Sigmoid colon (tissue), 7 donors: ENCODE measurements at places on chromosomes 7 and 10. TPM values are rescaled to one million over a fixed set of nuclear protein-coding genes. Genes with fewer than 3 reads are reported as not detected.

- H3K36me3 ChIP-seq, result no peaks in the 10 kb centered on the region
- DNase-seq, result no peak
- no peak overlapping the region for H3K27ac ChIP-seq
- H3K4me1 ChIP-seq, result no peaks in the 10 kb centered on the region
Measured at GRCh38 chr7:128231021-128231420, 10.1 kb upstream of the LEP start.

- H3K27me3 ChIP-seq, result no peaks in the 10 kb centered on the region
- peaks cover 68% of the 10 kb centered on the region for H3K4me1 ChIP-seq
- peak overlapping the region; percentile 91 for H3K4me3 ChIP-seq
Measured at GRCh38 chr10:112953174-112954159, 3.4 kb downstream of the TCF7L2 start.

DNA sequence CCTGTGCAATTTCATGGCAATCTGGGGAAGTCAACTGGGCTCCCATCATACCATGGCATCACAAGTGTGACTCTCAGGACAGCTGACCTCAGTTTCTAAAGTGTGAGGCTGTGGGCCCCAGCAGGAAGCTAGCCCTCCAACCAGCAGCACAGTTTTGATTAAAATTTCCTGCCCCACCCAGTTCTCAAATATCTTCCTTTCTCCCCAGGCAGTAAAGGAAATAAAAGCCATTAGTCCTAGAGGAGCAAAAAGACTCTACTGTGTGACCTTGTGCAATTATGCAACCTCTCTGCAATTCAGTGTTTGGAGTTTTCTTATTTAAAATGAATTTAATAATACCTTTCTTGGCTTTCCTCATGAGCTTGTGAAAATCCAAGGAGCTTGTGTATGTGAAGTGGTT, 143.1 kb upstream of the CDCA7L start:
- no peak for DNase-seq
- H3K27ac ChIP-seq, result no peak overlapping the region
- no peak overlapping the region for H3K4me3 ChIP-seq

GRCh38 chr7:137421366-137421765, 77.8 kb upstream of the PTN start:
- DNase-seq, result peak; percentile 74
- no peak overlapping the region for H3K4me3 ChIP-seq
- H3K4me1 ChIP-seq, result peaks cover 5% of the 10 kb centered on the region

DNA sequence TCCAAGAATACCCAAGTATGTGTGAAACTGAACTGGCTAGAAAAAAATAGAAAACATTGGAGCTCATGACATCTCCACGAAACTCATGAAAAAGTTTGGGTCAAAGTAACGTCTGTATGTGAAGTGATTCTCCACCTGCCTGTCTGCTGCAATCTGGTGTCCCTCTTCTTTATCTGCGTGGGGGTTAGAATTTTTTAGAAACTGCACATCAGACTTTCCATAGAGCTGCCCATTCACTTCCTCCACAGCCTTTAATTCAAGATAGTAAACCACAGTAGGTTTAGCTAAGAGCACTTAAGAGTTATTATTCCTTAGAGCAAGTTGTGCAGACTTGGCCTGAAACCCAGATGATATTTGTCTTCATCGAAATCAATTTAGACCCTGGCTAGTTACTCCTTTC, 55.3 kb downstream of the SCIN start:
- H3K4me1 ChIP-seq, result no peaks in the 10 kb centered on the region
- H3K36me3 ChIP-seq, result no peaks in the 10 kb centered on the region
- H3K4me3 ChIP-seq, result no peak overlapping the region
- DNase-seq, result no peak
- no peak overlapping the region for H3K27ac ChIP-seq

DNA sequence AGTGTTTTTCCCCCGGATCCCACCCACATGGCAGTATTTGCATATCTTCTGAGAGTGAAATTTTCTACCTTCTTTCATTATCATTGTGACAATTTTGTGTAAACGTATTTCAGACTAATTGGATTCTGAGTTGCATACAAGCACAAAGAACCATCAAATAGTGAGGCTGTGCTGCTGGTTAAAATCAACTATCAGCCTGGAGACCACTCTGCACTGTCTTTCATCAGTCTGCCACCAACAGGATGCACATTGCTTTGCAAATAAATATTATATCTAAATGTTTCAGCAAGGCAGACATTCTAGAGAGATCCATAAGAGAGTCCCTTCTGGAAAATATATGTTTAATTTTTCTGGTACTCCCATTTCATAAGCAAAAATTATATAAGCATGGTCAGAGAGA, 851.8 kb downstream of the XPNPEP1 start:
- DNase-seq, result no peak
- no peak overlapping the region for H3K4me3 ChIP-seq
- H3K27me3 ChIP-seq, result no peaks in the 10 kb centered on the region
- no peaks in the 10 kb centered on the region for H3K4me1 ChIP-seq

DNA sequence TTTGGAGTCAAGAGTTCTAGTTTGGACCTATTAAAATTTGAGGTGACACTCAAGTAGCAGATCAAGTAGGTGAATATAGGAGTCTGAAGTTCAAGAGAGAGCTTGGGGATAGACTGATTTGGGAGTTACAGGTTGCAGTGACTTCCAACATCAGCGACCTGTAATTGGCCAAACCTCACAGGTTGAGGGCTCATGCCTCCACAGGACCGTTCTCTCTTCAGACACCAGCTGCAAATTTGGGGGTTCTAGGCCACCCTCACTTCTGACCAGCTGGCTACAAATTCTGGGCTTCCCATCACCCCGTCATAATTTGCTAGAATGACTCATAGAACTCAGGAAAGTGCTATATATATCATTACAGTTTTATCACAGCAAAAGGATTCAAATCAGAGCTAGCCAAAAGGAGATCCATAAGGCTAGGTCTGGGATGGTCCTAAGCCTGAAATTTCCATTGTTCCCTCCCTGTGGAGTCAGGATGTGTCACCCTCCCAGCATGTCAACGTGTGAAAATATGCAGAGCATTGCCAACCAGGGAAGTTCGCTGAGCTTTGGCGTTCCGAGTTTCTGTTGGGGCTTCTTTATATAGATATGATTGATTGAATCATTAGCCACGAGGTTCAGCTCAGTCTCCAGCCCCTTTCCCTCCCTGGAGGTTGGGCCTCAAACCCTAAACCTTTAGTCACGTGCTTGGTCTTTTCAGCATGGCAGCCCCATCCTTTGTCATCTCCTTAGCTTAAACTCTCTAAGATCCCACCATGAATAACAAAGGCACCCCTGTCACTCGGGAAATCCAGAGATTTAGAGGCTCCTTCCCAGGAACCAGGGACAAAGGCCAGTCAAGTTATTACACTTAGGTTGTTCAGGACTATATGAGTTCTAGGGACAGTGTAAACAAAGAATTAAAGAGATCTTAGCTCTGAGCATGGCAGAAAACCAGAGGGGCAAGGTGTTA, 20.7 kb upstream of the ZNF212 start:
- no peaks in the 10 kb centered on the region for H3K27me3 ChIP-seq
- H3K36me3 ChIP-seq, result peaks cover 16% of the 10 kb centered on the region
- no peak for DNase-seq

GRCh38 chr7:123784263-123784662, 35.5 kb upstream of the WASL start:
- no peak overlapping the region for H3K27ac ChIP-seq
- H3K4me3 ChIP-seq, result no peak overlapping the region
- H3K36me3 ChIP-seq, result no peaks in the 10 kb centered on the region

- peaks cover 16% of the 10 kb centered on the region for H3K4me1 ChIP-seq
- no peak for DNase-seq
- no peaks in the 10 kb centered on the region for H3K36me3 ChIP-seq
- no peaks in the 10 kb centered on the region for H3K27me3 ChIP-seq
Measured at GRCh38 chr7:101729241-101729883, 88.1 kb upstream of the CUX1 start.

The GRID2IP gene
- total RNA-seq, result not detected

The CASP7 gene
- 15.5 TPM for total RNA-seq
